Body of pancreas (tissue), 4 donors: ENCODE measurements at places on chromosomes 3 and 15.

GRCh38 chr15:59224474-59224873, 17.8 kb downstream of the LDHAL6B start:
- no peak overlapping the region for H3K4me3 ChIP-seq
- no peaks in the 10 kb centered on the region for H3K4me1 ChIP-seq
- no peak overlapping the region for H3K27ac ChIP-seq
- no peaks in the 10 kb centered on the region for H3K36me3 ChIP-seq

- no peak overlapping the region for H3K27ac ChIP-seq
- H3K4me3 ChIP-seq: no peak overlapping the region
- no peaks in the 10 kb centered on the region for H3K36me3 ChIP-seq
Observed at GRCh38 chr3:165624761-165625160, 212.5 kb downstream of the BCHE start.

GRCh38 chr3:142735462-142735861, 11.6 kb downstream of the TRPC1 start:
- no peaks in the 10 kb centered on the region for H3K27me3 ChIP-seq
- no peaks in the 10 kb centered on the region for H3K4me1 ChIP-seq
- H3K4me3 ChIP-seq: no peak overlapping the region
- H3K27ac ChIP-seq: no peak overlapping the region

DNA sequence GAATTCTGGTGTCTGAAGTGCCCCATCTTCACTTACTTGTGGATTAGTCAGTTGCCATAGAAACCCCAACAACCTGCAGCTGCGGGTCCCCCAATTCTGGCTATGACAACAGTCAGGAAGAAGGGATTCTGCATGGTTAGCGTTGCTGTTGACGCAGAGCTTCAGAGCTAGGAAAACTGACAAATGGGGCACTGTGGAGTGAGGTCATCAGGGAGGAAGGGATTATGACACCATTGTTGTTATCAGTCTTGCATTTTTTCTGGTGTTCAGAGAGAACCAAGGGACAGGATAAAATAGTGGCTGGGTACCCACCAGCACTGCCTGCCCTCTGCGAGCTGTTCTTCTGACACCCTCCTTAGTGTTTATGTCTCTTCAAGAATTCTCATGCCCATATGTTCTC, 367.7 kb upstream of the ARRDC4 start:
- H3K27me3 ChIP-seq: no peaks in the 10 kb centered on the region
- no peak overlapping the region for H3K4me3 ChIP-seq
- no peak for DNase-seq
- H3K4me1 ChIP-seq: no peaks in the 10 kb centered on the region
- H3K27ac ChIP-seq: no peak overlapping the region

DNA sequence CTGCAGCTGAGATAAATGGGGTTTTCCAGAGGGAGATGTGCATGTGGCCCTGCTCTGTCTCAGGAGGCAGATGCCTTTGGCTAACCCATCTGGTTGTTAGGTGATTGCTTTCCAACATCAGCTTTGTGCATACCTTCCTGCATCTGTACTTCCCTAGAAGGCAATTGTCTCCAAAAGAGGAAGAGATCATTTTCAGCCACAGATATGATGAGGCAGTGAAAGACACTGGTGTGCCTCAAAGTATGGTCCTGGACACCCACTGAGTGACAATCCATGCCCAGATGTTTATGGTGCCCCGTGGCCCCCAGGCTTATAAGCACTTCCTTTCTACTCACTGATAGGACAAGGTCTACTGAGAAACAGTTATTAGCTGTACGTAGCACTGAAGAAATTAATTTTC, 117.5 kb upstream of the NR2F2 start:
- H3K27me3 ChIP-seq: no peaks in the 10 kb centered on the region
- H3K4me3 ChIP-seq: no peak overlapping the region
- peaks cover 10% of the 10 kb centered on the region for H3K4me1 ChIP-seq
- H3K27ac ChIP-seq: no peak overlapping the region
- H3K36me3 ChIP-seq: no peaks in the 10 kb centered on the region
- DNase-seq: no peak

DNA sequence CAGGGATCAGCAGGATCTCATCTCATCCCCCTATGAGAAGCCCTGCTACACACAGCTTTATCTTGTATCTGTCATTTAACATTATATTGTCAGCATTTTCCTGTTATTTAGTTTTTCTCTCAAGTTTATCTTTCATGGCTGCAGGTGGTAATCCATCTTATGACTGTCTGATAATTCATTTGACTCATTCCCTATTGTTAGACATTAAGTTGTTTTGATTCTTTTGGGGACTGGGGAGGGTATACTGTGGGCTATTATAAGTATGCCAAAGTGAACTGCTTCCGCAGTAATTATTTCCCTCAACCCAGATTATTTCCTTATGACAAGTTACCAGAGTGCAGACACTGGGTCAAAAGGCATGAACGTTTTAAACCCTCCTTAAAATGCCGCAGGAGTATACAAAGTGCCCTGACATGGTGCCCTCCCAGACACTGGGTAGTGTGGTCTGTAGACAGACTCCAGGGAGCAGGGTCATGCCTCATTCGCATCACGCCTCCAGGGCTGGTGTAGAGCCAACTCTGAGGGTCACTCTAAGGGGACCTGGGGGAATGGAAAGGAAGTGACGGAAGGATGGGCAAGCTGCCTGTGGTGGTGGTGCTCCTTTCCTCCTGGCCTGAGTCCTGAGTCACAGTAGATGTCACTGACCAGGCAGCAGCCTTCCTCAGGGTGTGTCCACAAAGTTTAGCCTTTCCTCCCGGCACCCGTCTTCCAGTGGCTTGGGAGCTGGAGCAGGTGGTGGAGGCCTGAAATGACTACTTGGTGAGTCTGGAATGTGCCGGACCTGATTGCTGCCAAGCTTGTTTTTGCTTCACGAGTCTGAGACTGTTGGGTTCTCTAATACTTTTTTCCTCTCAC, 11.6 kb downstream of the GPR160 start:
- no peaks in the 10 kb centered on the region for H3K27me3 ChIP-seq
- H3K27ac ChIP-seq: peak overlapping the region; percentile 87
- H3K4me3 ChIP-seq: no peak overlapping the region
- peak; percentile 89 for DNase-seq

- no peaks in the 10 kb centered on the region for H3K27me3 ChIP-seq
- H3K4me3 ChIP-seq: no peak overlapping the region
- DNase-seq: peak; percentile 42
- H3K27ac ChIP-seq: peak overlapping the region; percentile 26
- no peaks in the 10 kb centered on the region for H3K36me3 ChIP-seq
- peaks cover 4% of the 10 kb centered on the region for H3K4me1 ChIP-seq
Observed at GRCh38 chr3:47365213-47366153, 15.3 kb upstream of the PTPN23 start.

GRCh38 chr3:37770336-37770735, 91.3 kb upstream of the CTDSPL start:
- H3K36me3 ChIP-seq: no peaks in the 10 kb centered on the region
- H3K4me3 ChIP-seq: no peak overlapping the region
- peak overlapping the region; percentile 52 for H3K27ac ChIP-seq
- no peak for DNase-seq
- peaks cover 73% of the 10 kb centered on the region for H3K4me1 ChIP-seq
